ENCODE measurements at places on chromosomes 3 and 15.

DNA sequence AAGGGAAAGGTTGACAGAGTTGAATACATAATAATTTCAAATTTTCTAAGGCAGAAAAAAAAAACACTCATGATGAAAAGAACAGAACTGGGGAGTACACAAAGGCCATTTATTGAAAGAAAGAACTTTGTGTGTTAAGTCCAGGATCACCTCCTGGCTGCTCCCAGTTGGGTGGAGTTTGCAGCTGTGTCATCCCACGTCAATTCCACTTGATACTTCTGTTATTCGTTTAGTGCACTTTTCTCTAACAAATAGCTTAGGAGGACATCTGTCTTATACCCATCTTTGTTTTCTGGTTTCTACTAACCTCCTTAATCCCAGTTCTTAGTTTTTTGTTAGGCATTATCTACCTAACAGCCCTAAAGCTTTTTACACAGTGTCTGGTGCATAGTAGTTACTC, 44.7 kb downstream of the SGO1 start:
- DNase-seq: no peak

GRCh38 chr3:116569611-116570010, 124.3 kb upstream of the LSAMP start:
- no peak for DNase-seq

DNA sequence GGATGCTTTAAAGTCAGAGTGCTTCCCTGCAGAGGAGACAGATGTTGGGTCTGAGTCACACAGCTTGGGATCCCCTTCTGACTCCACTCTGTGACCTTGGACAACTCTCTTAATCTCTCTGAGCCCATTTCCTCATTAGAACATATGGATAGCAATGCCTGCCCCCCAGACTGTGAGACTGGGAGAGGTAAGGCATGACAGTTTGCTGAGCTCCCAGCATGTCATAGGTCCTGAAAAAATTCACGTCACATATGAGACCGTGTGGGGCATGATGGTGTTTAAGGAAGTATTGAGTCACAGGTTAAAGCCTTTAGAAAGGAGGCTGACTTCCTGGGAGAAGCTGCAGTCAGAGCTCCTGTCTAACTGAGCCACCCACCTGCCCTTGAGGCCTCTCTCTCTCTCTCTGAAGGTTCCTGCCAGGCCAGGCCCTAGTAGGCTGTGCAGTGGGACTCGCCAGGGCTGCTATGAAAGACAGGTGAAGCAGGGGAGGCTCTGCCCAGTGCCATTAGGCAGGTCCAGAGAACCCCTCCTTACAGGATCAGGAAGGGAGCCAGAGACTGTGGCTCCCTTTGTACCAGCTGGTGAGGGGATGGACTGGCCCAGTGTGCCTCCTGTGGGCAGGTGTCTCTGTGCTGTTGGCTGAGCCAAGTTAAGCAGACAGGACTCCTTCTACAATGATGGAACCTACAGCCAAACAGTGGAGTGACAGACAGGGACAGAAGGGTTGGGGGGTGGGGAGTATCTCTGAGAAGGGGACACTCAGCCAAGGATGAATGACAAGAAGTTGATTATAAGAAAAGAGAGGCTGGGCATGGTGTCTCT, 19.5 kb upstream of the DOCK3 start:
- no peak for DNase-seq

DNA sequence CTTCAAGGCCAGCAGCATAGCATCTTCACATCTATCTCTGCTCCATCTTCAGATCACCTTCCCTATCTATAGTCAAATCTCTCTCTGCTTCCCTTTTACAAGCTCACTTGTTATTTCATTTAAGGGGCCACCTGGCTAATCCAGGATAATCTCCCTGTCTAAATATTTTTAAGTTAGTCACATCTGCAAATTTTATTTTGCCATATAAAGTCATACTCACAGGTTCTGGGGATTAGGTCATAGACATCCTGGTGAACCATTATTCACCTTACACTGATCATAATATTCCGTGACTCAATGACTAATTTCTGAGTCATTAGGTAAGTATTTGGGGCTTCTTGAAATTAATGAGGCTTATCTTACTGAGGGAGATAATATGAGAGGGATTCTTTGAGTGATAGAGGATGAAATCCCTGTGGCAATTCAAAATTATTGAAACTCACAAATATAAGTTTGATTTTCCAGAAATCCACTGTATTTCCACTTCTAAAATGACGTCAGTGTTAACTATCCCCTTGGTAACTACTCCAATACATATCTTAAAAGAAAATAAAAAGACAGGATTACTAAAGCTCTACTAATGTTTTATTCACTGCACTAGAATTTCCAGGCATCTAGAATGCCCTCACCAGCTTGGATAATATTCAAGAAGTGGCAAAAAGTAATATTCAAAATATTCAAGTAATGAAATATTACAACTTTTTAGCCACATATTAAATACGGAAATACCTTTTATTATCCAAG, 93.7 kb upstream of the RBMS3 start:
- no peak for DNase-seq

DNA sequence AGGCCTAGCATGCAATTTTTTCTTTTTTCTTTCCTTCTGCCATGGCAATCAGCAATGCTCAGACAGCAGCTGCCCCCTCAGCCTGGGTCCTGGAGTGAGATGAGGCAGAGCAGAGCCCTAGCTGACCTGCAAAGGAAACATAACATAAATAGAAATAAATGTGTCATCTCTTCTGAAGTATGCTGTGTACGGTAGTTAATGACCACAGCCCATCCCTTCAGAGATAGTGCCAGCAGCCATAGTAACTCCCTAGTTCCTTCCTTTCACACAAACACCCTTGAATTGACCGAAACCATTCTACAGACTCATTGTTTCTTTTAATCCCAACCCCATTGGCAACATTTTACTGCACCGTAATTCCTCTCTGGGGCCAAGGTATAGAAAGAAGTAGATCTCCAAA, 8.4 kb upstream of the CD47 start:
- DNase-seq: no peak

DNA sequence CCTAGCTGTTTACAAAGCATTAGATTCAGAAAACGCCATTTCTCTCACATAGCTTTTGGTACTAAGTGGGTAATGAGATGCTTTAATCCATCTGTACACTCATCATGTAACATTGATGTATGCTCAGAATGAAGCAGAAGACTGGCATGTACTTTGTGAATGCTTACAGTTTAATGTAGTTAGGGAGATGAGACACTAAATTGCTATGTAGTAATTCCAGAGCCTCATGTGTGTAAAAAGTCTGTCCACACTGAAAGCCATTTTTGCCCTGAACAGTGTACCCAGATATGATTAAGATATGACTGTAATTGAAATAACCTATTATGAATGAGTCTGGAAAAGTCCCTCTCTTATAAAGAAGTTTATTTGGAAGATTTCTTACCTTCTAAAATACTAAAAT, 66.5 kb downstream of the ARMC8 start:
- no peak for DNase-seq

GRCh38 chr15:80679804-80680175, 15.3 kb upstream of the ABHD17C start:
- no peak for DNase-seq

GRCh38 chr15:55912982-55913381, 80.4 kb downstream of the NEDD4 start:
- no peak for DNase-seq

- DNase-seq: no peak
These were observed 153.5 kb downstream of the UACA start for GRCh38 chr15:70609889-70610288.

DNA sequence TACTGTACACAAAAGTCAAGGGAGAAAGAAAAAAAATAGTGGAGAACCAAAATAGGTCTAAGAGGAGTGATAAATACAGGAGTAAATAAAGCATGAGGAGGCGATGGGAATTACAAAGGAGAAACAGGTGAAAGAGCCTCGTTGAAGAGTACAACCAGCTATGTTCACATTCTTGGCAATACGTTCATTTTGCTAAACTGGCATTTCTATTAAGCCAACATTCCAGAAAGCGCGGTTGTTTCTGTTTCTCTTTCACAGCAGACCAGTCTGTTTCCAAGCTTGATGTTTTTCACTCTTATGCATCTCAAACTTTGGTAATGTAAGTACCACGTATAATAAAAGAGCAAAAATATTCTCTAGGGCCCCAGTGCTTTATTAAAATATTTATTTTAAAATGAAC, 74.5 kb downstream of the NSUN3 start:
- no peak for DNase-seq

GRCh38 chr3:100603469-100603868, 5.9 kb upstream of the ADGRG7 start:
- no peak for DNase-seq

GRCh38 chr15:57559875-57560274, 31.8 kb upstream of the MYZAP start:
- DNase-seq: no peak

- no peak for DNase-seq
These were observed 29.5 kb downstream of the B4GALT4 start for GRCh38 chr3:119211193-119211592.

All from substantia nigra (tissue), 51 donors.